ENCODE measurements at places on chromosomes 4 and X.

DNA sequence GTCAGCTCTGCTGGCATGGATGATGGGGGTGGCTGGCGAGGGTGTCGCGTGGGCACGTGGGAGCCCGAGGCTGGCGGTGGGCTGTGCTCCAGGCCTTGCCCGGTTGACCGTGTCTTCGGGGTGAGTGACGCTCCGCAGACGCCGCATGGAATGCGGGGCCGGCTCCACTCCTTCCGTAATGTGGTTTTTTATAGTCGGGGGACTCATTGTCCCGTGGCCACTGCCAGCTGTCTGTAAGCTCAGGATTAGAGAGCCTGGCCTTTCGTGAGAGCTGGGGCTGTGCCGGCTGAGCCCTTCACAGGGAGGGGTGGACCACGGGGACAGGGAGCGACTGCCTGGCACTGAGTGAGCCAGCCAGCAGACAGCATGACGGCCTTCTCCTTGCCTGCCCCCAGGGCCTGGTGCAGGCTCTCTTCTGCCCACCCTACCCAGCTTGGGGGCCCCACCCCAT lies 20.4 kb downstream of the DOK7 start:
- DNase-seq: no peak

GRCh38 chr4:85039526-85039925 lies 73.0 kb upstream of the WDFY3 start:
- DNase-seq: no peak

GRCh38 chr4:55358668-55359067 lies 12.6 kb downstream of the SRD5A3 start:
- no peak for DNase-seq

DNA sequence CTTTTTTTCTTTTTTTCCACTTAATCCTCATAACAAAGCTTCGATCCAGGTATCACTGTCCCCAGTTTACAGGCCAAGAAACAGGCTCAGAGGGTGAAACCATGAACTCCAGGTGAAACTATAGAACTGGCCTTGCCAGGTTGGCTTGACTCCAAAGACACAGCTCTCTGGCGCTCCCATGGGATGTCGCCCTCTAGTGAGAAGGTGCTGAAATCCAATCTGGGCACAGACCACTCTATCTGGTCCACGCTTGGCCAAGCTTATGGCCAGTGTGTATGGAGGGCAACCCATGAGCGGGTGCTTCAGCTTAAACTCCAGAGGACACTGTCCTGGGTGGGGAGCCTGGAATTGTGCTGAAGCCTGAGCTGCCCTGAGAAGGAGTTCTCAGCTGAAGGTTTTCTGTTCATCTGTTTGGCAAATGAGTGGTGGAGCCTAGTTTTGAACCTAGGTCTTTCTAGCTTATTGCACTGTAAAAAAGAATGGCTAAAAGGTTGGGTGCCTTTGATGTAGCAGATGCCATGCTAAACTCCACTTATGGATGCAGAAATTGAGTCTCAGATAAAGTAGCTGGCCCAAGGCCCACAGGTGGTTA lies 70.5 kb downstream of the SEL1L3 start:
- no peak for DNase-seq

DNA sequence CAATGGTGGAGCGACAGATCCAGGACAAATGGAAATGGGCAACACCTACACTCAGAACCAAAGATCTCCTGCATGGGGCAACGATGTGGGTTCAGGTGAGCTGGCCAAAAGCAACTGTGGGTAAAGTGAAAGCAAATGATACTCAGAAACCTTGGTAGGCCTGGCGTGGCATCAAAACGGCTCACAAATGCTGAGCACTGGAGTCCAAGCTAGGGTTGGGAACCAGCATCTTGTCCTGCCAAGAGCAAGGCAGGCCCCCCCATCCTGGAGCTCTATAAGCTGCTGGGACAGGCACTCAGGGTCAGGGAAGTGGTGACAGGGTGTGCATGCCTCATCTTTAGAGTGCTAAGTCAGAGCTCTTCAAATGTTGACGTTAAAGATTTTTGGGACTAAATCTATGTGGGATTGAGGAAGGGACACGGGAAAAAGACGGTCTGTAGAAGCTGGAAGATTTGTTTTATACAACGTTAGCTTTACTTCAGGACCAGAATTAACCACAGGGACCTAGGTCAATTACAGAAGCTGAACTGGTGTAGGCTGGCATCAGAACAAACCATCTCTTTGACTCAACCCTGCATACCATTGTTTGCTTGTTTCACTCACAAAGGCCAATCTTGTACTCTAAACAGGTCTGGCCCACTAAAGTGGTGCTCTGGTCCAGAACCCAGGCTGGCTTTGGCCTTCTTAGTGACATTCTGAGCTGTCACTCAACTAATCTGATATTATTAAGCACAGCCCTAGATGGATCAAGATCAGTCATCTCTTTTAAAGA lies 10.7 kb downstream of the ATP8A1 start:
- DNase-seq: no peak

DNA sequence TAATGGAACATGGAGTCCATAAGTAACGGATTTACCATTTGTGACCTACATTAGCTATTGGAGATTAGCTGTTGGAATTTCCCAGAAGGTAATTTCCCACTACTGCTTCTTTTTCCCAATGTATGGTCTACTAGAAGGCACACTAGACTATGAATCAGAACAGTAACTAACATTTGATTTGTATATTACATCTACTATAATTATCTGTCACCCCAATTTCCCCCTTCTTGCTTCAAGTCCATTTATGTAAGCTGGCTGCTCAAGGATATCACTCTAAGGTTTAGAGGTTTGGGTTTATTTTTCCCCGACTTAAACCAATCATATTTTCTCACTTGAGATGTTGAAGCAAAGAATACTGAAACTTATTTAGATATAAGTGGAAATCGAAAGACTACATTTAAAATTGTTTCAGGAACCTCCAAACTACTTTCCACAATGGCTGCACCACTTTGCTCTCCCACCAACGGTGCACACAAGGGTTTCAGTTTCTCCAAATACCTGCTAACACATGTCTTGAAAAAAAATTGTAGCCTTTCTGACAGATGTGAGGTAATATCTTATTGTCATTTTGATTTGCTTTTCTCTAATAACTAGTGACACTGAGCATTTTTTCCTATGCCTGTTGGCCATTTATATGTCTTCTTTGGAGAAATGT lies 33.3 kb upstream of the H2AZ1 start:
- DNase-seq: no peak

- DNase-seq: no peak
Measured at GRCh38 chr4:80187677-80188076, 9.6 kb upstream of the PRDM8 start.

DNA sequence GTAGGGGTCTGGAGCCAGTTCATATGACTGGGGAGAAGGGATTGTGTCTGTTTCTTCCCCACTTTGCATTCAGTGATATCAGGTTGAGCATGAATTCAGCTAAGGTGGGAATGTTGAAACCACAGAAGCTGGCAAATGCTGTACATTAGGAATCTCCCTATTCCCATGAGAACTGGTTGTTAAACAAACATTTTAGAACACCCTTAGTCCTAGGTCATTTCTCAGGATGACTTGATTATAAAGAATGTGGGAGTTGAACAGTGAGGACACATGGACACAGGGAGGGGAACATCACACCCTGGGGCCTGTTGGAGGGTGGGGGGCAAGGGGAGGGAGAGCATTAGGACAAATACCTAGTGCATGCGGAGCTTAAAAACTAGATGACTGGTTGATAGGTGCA lies 62.6 kb upstream of the LIMCH1 start:
- DNase-seq: no peak

DNA sequence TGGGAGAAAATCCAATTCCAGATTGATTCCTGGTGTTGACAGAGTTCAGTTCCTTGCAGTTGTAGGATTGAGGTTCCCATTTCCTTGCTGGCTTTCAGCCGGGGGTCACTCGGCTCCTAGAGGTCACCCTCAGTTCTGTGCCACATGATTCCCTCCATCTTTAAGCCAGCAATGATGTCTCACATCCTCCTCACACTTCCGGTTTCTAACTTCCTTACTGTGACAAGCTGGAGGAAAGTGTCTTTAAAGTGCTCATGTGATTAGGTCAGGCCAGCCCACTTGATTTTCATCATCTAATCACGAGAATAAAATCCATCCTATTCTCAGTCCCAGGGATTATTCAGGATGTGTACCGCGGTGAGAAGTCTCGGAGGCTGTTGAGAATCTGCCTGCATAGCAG lies 19.4 kb upstream of the SMIM31 start:
- no peak for DNase-seq

DNA sequence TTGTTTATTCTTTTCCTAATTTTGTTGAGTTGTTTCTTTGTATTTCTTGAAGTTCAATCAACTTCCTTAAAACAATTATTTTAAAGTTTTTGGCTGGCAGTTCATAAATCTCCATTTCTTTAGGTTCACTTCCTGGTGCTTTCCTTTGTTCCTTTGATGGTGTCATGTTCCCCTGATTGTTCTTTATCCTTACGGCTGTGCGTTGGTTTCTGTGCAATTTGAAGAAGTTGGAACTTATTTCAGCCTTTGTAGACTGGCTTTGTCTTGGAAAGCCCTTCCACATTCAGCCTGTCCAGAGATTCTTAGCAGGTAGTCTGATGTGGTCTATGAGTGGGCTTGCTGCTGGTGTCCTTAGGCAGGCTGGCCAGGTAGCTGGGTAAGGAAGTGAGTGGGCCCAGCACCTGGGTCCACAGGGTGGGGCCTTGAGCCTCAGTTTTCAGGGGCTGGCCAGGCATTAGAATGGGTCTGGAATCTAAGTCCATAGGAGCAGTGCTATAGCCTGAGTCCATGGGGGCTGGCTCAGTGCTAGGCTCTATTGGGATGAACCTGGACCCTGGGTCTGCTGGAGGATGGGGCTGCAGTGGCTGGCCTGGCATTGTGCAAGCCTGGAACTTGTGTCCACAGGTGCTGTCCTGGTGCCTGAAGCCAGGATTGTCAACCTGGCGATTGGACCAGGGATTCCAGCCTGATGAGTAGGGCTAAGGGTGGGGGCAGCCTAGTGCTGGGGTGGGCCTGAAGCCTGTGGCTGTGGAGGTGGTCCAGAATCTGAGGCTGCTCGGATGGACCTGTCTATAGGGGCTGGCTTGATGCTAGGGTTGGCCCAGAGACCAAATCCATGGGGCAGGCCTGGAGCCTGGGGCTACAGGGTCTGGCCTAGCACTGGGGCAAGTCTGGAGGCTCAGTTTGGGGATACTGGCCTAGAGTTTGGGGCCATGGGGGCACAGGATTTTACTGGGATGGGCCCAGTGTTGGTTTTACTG lies 152.4 kb downstream of the STAG2 start:
- DNase-seq: no peak

Data from head of caudate nucleus (tissue), 42 donors.